ENCODE measurements at places on chromosomes 7 and 10.
A peak's percentile ranks its signal among the peaks of the same experiment; 100 is the strongest.

- DNase-seq = peak; percentile 60
Measured at GRCh38 chr10:18238870-18239485, 98.8 kb downstream of the CACNB2 start.

DNA sequence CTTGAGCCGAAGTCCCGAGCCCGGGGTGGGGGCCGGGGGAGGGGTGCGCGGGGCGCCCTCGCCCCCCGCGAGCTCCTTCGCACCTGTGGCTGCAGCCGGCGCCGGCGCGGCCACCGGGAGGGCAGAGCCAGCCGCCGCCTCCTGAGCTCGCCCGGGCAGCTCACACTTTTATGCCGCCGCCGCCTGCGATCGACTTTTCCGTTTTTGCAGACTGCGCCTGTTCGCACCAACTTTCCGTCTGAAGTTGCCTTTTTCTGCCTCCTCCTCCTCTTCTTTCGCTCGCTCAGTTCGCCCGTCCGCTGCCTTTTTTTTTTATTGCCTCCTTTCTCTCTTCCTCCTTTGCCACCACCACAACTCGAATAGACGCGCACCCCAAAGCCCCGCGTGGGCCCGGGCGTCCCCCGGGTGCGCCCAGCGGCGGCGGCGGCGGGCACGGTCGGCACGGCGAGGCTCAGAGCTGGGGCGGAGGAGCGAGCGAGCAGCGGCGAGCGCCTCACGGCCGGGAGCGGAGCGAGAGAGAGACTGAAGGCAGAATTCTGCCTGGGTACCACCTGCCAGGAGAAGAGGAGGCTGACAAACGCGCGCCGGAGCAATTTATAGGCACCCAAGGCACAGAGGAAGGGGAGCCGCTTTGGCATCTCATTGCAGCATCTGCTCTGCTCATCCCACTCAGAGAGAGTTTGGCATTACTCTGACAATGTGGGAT, at the start of gene C1QL3:
Gene C1QL3, minus strand, starts transcription at position 569 of the 706 bp plus-strand sequence. CDS start 814 bp downstream, outside the sequence.
- DNase-seq = peak; percentile 30

DNA sequence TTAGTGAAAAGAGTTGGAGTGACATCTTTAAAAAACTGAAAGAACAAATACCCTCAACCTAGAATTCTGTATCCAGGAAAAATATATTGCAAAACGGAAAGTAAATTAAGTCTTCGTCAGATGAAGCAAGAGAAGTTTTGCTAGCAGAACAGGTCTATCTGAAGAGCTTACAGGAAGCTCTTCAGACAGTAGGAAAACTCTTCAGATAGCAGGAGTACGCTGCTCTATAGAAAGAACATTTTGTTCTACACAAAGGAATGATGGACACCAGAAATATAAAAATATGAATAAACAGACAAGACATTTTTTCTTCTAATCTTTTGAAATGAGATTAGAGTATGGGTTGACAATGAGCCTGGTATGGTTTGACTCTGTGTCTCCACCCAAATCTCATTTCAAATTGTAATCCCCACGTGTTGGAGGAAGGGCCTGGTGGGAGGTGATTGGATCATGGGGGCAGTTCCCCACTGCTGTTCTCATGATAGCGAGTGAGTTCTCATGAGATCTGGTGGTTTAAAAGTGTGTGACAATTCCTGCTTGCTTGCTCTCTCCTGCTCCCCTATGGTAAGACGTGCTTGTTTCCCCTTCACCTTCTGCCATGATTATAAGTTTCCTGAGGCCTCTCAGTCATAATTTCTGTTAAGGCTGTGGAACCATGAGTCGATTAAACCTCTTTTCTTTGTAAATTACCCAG, 567.3 kb downstream of the AUTS2 start:
- peak; percentile 3 for DNase-seq

- DNase-seq = peak; percentile 1
Measured at GRCh38 chr7:124349443-124349842, 316.6 kb upstream of the TMEM229A start.

DNA sequence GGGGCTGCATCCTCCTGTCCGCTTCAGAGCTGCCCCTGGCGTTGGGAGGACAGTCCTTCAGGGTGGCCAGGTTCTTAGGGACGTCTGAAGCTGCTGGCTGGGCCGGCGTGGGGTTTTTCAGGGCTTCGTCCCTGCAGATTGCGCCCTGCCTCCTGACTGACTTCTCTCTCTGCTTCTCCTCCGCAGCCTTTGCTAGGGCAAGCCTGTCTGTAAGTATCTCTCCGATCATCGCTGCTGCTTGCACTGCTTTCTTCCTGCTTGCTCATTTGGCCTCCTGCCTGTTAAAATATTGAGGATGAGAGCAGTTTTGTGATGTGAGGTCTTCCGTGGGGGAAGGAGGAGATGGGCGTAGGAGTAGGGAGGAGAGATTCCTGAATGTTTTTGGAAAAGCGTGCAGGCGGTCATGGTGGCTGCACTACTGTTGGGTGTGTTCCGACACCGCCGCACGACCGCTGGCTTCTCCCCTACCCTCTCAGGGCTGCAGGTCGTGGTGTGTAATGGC, 25.3 kb downstream of the PFKFB3 start:
- DNase-seq = no peak

- peak; percentile 53 for DNase-seq
Measured at GRCh38 chr7:117041007-117041406, 87.7 kb downstream of the ST7 start.

Data from amniotic epithelial cell (primary cell).